ENCODE measurements at places on chromosomes 4 and X.

DNA sequence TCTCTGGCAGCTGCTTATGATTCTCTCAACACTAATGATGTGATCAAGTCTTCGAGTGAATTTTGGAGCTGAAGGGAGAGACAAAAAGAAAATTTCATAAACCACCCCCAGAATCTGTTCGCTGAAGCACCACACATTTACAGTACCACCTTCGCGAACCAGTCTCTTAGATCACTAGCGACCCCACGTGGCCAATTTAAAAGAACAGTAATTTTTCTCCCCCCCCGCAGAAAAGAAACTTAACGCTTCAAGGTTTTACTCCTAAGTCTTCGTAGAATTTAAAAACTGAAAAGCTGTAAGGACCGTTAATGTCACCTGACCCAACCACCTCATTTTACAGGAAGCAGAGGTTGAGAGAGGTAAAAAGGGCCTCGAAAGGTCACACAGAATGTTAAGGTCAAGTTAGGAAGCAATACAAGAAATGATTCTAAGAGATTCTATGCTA is 187.5 kb downstream of the QDPR start:
- peak; percentile 25 for DNase-seq

DNA sequence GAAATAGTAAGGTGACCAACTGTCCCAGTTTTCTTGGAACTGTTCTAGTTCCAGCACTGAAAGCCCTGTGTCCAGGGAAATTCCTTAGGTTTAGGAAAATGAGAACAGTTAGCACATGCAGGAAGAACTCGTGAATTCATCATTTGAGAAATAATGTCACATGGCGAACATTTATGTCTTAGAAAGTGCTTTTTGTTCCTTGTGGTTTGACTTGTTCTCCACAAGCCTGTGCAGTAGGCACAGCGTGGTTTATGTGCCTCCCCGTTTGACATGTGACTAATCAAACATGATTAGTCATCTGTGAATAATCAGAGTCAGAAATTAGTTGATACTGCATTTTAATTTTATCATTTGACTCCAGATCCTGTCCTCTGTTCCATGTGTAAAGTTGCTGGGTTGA is 556.0 kb upstream of the CPEB2 start:
- DNase-seq, result no peak

GRCh38 chrX:30615229-30615628 is 37.7 kb upstream of the TASL start:
- no peak for DNase-seq

GRCh38 chr4:123478859-123479345 is 82.3 kb downstream of the SPRY1 start:
- no peak for DNase-seq

DNA sequence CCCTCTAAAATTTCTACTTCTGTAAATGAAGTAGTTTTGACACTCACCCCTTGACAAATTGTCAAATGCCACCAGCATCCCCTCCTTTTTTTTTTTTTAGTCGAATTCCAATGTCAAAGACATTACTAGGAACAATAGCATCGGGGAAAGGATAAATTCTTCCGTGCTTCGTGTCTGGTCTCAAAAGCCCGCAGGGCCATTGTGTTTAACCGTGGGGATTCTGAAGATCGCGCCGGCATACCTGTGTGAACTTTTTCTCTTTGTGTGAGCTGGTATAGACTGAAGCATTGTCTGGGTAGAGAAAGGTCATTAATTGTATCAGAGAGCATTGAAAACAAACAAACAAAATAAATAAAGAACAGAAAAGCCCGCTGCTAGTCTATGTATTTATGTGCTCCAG is 313.9 kb downstream of the ASMT start:
- no peak for DNase-seq

DNA sequence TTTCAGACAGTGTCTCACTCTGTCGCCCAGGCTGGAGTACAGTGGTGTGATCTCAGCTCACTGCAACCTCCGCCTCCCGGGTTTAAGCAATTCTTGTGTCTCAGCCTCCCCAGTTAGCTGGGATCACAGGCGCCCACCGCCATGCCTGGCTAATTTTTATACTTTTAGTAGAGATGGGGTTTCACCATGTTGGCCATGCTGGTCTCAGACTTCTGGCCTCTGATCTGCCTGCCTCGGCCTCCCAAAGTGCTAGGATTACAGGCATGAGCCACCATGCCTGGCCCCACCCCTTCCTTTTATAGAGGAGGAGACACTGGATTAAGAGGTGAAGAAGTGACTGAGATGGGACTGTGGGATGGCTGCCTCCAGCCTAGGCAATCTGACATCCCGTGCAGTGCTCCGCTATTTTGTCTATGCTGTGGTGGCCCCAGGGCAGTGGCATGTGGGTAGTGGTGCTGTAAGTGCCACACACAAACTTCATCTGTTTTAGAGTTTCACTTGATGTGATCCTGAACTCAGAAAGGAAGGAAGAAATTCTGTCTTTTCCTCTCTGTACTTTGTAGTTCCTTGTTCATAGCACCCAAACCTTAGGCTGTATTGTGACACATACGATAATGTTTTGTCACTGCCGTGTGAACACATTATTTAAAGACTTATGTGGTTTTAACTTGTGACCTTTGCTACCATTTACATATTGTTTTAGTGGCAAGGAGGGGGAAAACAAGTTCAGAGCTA is 48.9 kb downstream of the FNIP2 start:
- no peak for DNase-seq

- no peak for DNase-seq
Measured at GRCh38 chr4:140994015-140994414, 139.3 kb downstream of the RNF150 start.

DNA sequence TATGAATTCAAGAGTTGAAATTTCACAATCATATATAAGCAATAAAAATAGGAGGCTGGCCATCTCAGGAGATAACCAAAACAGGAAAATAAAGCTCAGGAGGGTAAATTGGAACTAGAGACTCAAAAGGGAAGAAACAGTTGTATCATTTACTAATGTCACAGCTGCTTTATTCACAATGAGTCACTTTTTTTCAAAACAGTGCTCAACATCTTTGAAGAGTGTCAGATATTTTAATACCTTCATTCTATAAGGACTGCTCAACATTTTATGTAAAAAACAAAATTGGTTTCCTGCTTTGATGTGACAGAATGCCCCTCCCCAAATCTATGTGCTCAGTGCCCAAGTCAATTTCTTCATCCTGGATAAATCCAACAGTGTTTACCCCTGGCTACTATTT is 97.7 kb downstream of the DDX60 start:
- DNase-seq, result no peak

DNA sequence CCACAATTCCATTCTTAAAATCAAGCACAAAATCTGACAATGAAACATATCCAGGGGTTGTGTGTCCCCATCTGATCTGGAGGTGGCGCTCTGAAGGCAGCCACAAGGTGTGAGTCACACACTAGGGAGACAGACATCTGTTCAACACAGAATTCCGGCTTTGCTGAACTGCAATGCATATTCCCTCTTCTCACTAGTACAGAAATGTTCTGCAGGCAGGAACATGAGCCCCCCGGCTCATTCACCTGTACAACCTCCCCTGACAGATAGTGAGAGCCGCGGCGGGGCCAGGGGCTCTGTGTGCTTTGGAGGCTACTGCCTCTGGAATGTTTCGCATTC is 41.9 kb downstream of the WDR1 start:
- peak; percentile 28 for DNase-seq

DNA sequence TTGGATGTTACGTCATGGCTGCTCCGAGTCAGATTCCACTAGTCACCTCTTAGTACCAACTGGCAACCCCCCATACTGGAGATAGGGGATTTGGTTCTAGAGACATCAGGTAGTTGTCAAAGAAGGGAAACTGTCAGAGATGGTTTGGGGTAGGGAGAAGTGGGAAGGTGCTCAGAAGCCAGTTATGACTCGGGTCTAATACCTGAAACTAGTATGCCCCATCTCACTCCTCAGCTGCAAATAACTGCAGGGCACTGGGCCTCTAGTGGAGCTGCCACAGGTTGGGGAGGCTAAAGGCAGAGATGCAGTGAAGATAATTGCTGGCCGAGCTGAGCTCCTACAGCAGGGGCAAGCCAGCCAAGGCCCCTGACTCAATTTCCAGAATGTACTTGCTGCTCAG is 30.0 kb downstream of the OTUD6A start:
- DNase-seq, result no peak

DNA sequence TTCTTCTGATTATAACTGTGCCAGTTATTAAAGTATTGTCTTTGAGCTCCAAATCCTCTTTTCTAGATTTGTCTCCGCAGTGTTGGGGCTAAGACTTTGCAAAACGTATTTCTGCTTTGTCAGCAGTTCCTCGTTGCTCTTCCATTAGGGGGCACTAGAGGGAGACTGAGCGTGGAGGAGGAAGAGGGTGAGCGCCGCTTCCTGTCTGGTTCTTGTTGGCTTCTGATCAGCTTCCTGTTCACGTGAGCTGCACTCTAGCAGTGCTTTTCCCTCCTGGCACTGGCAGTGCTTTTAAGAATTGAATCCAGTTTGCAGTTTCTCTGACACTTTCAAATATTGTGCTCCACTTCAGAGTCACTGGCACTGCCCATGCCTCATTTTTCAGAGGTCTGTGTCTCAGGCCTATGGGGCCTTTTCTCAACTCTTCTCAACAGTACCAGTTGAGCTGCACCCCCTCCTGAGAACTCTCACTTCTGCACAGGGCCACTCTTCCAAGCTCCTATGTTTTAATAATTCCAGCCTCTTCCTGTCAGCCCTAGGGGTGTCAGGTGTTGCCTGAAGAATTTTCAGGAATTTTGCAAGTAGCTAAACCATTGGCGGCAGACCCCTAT is 54.4 kb upstream of the LCORL start:
- no peak for DNase-seq

- DNase-seq, result no peak
Measured at GRCh38 chr4:185711726-185712125, 100.3 kb downstream of the SORBS2 start.

DNA sequence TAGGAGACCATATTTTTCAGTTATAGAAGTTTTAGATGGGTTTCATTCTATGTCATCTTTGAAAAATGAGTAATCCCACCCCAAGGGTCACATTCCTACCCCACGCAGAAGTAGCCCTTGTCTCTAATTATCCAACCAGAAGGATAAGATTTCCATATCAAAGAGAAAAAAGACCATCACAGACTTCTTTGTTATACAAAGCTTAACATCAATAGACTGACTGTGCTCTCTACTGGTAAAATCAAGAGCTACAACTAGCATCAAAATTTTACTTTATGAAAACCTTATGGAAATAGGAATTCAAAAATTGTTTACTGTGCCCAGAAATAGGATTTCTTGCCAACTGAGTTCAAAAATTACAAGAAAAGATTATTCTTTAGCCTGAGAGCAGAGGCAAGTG is 24.9 kb downstream of the TNMD start:
- no peak for DNase-seq

DNA sequence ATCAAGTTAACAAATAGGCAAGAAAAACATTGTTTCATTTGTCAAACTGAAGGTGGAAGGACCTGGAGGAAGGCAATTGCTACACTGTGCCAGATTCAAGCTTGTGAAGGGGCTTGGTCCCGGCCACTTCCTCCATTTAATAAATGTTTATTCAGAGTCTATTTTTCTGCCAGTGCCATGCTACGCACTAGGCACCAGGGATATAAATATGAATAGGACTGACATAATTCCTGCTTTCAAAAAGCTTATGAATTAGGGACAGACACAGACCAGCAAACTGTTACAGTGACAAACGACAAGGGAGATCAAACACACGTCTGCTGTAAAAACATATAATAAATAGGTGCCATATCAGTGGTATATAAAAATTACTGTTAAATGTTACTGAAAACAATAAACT is 571 bp downstream of the TLR6 start:
- DNase-seq, result no peak

DNA sequence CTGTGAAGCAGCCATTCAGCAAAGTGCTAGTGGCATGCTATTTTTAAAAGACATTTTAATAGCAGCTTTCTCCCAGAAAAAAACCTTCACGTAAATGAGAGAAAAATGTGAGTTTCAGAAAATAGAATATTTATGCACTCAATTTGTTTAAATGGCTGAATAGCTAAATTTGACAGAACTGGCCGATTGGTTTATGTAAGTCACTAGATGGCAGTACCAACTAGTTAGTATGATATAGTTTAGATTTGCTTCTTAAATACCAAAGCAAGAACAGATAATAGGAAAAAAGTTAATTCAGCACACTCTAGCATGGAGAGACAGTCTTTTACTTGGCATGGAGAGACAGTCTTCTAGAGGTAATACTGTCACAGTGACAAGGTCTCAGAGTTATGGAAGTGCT is 250.1 kb downstream of the SNCA start:
- DNase-seq, result no peak

DNA sequence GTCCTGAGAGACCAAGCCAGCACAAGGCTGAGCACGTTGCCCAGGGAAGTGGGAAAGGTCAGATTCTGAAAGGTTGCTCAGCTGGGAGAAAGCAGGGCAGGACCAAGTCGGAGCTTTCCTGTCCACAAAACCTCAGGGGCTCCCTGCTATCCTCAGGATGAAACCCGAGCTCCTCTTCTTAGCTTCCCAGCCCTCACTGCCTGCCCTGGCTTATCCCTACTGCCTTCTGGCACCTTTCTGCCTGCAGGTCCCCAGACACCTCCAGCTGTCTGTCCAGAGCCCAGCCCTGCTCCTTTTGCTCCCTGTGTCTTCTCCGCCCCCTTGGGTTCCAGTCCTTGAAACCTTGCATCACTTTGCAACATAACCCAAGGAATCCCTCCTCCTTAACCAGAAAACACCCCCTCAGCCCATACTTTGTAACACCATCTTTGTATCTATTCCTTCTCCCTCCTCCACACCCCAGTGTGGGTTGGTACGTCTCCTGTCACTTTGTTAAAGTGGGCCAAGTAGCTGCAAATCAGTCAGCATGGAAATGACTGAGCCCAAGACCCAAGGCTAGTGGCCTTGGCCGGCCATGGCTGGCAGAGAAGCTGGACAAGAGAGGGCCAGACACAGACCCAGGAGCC is 20.0 kb upstream of the PRRG3 start:
- no peak for DNase-seq

DNA sequence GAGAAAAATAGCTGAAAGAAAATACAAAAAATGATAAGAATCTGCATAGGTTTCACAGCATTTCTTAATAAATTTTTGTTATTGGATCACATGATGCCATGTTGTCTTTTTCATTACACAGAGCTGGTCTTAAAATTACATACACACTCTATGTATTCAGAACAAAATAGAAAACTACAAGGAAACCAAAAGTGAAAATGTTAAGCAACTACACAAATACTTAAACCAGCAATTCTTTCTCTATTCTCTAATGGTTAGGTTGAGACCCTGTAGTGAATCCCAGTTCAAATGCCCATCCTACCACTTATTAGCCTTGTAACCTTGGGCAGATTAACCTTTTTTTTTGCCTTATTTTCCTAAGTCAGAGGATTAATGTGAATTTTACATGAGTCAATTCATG is 2311.2 kb downstream of the PCDH7 start:
- DNase-seq, result no peak

DNA sequence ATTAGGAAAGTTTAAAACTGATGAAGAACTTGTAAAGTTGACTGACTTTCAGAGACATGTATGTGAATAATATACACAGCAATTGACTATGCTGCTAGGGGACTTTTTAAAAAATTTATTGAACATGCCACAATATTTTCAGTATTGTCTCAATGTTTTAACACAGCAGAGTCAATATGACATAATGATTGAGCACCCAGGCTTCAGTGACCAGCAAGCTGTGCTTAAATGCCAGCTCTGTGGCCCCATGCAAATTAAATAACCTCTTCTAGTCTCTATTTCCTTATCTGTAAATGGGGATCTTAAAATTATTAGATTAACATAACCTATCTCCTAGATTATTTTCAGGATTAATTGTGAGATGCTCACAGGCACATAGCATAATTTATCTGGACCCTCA is 56.8 kb upstream of the TXK start:
- DNase-seq, result no peak

GRCh38 chr4:138707746-138708677 is 307.6 kb upstream of the NOCT start:
- DNase-seq, result no peak

- no peak for DNase-seq
Measured at GRCh38 chrX:144722307-144722706, 525.0 kb upstream of the SPANXN1 start.
